ENCODE measurements at places on chromosomes 4 and X.

DNA sequence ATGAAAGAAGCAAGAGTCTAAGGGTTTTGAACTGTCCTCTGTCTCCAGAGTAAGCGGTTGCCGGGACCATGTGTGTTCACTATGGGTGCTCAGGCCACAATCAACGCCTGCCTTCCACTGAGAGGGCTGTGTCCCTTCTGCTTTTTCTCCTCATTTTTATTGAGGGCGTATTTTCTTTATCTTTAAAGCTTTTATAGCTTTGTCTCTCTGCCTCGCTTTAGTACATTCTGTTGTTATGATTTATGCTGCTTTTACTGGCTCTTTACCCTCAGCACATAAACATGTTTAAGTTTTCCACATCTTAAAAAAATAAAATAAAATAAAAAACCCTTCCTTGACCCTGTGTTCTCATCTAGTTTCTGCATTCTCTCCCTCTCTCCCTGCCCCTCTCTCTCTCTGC lies 42.4 kb upstream of the ATP6AP2 start:
- no peak for DNase-seq

- no peak for DNase-seq
Measured at GRCh38 chr4:24887881-24888430, 24.9 kb downstream of the CCDC149 start.

- DNase-seq = no peak
Measured at GRCh38 chr4:104294811-104295210, 199.9 kb downstream of the CXXC4 start.

- DNase-seq = no peak
Measured at GRCh38 chr4:139154538-139154937, 22.5 kb downstream of the ELF2 start.

GRCh38 chr4:133316909-133317308 lies 167.8 kb downstream of the PCDH10 start:
- DNase-seq = no peak

DNA sequence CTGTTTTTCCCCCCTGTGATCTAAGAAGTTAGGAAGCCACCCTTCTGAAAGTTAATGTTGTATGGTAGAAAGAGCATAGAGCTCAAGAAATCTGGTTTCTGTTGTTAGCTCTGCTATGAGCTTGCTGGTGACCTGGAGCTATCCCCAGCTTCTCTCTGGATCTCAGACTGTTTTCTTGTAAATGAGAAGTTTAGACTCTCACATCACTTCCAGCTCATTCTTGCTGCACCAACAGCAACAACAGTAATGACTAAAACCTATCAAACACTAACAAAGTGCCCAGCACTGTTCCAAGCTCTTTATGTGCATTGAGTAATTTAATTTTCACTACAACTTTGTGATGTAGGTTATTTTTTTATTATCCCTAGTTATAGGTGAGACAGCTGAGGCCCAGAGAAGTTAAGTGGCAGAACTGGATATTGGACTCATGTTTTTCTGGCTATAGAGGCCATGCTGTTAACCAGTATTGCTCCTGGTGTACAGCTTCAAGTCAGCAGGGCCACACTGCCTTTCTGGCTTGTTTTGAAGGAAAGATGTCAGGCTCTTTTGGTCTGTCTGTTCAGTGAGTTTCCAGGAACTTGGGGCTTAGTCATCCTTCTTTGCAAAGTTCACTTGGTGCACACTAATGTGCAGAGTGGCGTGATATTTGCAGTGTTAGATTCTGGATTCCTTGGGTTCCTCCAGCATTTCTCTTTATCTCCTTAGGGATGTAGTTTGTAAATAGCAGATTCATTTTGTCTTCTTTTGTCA lies 27.8 kb upstream of the TMEM164 start:
- DNase-seq = no peak

DNA sequence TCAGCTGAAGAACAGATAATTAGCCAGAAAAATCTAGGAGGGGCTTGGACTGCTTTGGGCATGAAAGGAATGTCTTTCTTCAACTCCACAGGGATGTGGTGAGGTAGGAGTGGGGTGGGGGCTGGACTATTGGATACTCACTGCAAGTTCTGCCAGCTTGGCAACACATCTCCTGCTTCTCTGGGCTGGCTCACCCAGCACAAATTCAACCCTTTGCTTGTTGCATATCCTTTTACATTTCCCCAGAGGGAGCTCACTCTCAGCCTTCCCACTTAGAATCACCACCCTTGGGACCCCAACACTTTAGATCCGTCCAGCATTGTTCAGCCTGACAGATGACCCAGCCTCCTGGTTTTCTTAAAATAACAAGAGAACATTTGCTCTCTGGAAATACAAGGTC lies 120.6 kb downstream of the KDR start:
- no peak for DNase-seq

GRCh38 chr4:38672074-38672396 lies 8.0 kb downstream of the KLF3 start:
- no peak for DNase-seq

- no peak for DNase-seq
Measured at GRCh38 chr4:96639932-96640331, 800.0 kb downstream of the PDHA2 start.

DNA sequence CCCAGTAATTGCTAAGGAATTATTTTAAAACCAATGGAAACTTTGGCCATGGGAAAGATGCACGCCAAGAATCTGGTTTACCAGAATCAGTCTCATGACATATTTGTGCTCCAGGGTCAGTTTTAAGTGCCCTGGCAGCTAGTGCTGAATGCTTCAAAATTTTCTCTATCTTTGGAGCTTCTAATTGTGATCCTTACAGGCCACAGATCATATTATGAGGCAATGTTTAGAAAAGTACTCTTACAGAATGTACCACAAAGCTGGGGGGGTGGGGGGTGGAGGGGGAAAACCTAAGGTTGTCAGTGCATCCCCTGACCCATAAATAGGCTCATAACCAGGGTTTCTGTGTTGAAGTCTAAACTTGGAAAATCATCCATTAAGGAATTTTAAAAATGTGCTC lies 514.5 kb downstream of the INPP4B start:
- DNase-seq = no peak

- no peak for DNase-seq
Measured at GRCh38 chr4:56314207-56314915, 72.9 kb downstream of the AASDH start.

GRCh38 chr4:10007793-10008608 lies 13.3 kb downstream of the SLC2A9 start:
- no peak for DNase-seq

DNA sequence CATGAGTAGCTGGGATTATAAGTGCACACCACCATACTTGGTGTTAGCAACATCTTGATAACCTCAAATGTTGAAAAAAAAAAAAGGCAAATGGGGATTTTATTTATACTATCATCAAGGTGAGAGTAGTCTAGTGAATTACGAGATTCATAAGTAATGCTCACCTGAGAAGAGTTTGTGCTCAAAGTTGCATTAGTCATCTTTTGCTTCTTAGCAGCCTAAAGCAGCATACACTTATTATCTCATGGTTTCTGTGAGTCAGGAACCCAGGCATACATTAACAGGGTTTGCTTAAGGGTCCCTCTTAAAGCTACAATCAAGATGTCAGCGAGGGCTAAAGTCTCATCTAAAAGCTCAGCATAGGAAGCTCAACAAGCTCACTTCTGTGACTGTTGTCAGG lies 8.2 kb upstream of the EXOSC9 start:
- DNase-seq = no peak

DNA sequence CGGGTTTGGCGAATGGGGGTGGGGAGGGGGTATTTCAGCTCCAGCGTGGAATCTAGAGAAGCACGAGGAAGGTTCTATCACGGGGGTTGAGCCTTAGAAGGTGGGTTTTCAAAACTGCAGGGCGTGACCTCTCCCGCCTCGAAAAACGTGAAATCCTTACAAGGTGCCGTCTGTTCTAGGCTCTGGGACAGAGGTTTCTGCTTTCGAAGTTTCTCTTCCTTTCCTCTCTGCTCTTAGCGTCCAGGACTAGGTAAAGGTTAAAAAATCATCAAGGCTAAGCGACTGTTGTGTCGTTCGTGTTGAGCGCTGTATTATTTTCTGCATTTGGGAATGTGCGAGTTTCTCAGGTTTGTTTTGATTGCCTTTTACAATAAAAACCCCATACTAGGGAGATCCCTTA lies 1.1 kb downstream of the FHL1 start:
- DNase-seq = no peak

GRCh38 chr4:56211202-56211601 lies 176.1 kb downstream of the AASDH start:
- no peak for DNase-seq

DNA sequence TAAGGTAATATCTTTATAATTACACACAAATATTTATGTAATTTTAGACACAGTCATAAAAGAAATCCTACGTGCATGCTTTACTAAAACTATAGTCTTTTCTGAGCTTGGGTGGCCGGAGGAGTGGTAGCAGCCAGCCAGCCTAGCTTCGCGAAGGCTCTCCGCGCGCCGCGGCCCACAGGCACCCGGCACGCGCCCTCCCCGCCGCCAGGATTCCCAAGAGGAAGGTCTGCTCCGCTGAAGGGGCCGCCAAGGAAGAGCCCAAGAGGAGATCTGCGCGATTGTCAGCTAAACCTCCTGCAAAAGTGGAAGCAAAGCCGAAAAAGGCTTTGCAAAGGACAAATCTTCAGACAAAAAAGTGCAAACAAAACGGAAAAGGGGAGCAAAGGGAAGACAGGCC lies 8.7 kb upstream of the PJA1 start:
- no peak for DNase-seq

DNA sequence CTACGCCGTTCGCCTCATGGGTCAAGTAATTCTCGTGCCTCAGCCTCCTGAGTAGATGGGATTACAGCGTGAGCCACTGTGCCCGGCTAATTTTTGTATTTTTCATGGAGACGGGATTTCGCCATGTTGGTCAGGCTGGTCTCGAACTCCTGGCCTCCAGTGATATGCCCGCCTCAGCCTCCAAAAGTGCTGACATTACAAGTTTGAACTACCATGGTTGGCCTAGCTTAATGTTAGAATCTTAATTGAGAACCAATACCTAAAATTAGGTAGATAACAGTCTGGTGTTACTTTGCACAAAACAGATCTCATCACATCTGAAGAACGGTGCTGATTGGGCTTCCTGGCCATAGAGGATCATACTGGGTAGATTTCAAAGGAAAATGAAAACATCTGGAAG lies 184.9 kb downstream of the VEGFC start:
- no peak for DNase-seq

DNA sequence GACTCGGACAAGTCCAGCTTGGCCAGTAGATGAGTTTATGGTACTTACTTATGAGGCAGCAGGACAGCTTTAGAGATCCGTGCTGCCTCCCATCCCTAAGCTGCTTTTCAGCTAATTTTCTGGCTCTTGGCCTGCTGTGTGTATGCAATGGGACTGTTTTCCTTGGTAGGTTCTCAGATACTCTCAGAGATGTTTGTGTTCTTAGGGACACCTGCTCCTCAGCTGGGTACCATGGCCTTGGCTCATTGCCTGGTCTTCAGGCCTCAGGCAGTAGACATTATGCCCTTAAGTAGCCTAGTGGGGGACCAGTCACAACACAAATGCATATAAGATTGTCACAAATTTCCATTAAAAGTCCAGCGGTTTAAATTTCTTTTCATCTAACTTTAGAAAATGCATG lies 688.0 kb downstream of the PCDH7 start:
- DNase-seq = no peak

GRCh38 chr4:38664706-38665401 lies 855 bp downstream of the KLF3 start:
- DNase-seq = peak; percentile 18

DNA sequence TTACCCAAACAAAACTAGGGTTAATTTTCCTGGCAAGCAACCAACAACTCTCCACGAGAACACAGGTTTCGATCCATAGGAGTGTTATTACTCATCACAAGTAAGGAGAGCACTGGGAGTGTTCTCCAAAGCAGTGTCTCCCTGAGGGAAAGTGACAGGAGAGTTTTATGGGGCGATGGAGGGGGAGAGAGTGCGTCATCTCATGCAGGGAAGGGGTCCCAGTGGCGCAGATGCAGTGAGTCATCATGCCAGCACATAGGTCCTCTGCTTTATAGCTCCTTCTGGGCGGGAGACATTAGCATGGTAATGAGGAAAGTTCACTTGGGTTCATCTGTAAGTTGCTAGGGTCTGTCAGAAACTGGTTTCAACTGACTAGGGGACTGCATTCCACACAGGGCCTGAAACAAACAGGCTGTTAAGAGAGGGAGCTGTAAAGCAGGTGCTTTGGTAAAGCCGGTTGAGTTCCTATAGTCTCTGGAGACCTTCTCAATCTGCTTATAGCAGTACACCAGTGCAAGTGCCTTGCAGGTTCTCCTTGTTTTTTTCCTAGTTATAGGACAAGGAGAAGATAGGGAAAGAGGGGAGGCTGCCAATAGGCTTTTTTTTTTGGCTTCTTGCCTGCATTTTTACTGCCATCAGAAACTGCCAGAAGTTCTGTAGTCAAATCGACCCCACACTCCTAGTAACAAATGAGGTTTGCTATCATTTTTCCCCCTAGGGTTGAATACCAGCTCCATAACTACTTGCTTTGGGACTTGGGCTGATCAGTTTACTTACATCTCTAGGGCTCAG lies 12.8 kb upstream of the BOD1L1 start:
- DNase-seq = no peak

- no peak for DNase-seq
Measured at GRCh38 chrX:66863721-66864120, 224.8 kb upstream of the EDA2R start.

GRCh38 chr4:153074936-153075630 lies 129.2 kb upstream of the TRIM2 start:
- no peak for DNase-seq

GRCh38 chr4:73614311-73614867 lies 5.8 kb downstream of the RASSF6 start:
- no peak for DNase-seq

GRCh38 chrX:11899091-11899490 lies 141.1 kb downstream of the MSL3 start:
- no peak for DNase-seq

- no peak for DNase-seq
Measured at GRCh38 chr4:7988437-7988836, 48.8 kb upstream of the AFAP1 start.

- no peak for DNase-seq
Measured at GRCh38 chr4:128688033-128688721, 121.3 kb upstream of the JADE1 start.

DNA sequence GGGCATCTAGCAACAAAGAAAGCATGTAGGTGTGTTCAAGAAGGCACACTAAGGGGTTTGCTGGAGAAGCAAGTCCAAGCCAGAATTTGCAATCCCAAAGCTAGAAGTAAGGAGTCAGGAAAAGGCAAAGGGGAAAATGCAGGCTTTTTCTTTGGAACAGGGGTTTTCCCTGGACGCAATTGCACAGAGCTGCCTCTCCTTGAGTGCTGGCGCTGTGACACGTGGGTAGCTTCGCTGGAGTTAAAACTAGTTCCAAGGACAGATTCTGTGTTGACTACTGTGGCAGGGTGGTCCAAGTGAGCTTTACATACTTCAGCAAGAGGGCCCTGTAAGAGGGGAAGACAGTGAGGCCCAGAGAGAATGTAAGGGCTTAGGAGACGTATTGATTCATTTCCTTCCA lies 277.1 kb downstream of the ADGRA3 start:
- no peak for DNase-seq

DNA sequence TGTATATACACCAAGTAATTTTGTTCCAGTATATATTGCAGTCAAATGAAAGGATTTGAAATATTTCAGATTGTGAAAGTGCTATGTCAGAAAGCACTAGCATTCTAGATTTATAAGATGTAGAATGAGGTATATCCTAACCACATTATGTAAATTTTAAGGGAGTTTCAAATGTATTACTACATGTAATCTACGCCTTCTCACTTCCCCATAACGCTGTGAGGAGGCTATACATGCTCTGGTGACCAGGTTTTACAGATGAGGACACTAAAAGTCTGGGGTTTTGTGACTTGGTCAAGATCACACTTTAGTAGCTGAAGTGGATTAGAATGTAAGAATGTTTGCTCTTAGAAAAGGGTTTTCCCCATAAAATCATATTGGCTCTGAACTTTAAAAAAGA lies 8.1 kb downstream of the ENPEP start:
- no peak for DNase-seq

GRCh38 chr4:165330666-165331065 lies 3.2 kb downstream of the MSMO1 start:
- no peak for DNase-seq

Measured in DMS 273 treated with DMSO at 0.1 percent for 48 hours (cell line).